CD8-positive, alpha-beta memory T cell (primary cell): ENCODE measurements at places on chromosomes 2 and 18. TPM values are rescaled to one million over a fixed set of nuclear protein-coding genes. Genes with fewer than 3 reads are reported as not detected.
A peak's percentile ranks its signal among the peaks of the same experiment; 100 is the strongest.

GRCh38 chr2:223093436-223094241, 41.6 kb downstream of the KCNE4 start:
- no peak for DNase-seq

The TRMT61B gene
- total RNA-seq, result 18.3 TPM

The NEMP2 gene
- total RNA-seq, result 16.9 TPM

DNA sequence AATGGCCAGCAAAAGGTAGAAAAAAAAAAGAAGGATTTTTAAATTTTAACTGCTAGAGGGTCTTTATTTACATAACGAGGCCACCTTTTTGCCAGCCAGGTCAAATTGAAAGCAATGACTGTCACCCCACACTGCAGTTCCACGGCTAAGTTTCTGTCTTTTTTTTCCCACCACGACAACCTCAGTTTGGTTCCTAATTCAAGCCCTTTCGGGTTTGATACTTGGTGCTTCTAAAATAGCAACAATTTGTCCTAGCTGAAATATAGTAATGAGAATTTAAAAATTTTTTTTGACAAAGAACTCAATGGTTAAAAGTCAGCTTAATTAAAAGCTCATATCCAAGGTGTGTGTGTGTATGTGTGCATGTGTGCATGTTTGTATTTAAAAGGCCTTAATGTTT, 16.4 kb upstream of the NMS start:
- no peak for DNase-seq

DNA sequence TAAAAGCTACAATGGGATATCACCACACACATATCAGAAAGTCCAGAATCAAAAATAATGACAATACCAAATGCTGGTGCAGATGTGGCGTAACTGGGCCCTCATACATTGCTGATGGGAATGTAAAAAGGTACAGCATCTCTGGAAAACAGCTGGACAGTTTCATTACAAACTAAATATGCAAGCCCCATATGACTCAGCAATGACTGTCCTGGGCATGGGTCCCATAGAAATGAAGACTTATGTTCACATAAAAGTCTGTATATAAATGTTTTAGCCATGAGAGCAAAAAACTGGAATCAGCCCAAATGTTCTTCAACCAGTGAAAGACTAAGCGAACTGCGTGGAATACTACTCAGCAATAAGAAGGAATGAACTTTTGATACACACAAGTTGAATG, 56.7 kb downstream of the ALPK2 start:
- DNase-seq, result no peak

The MATN3 gene
- not detected for total RNA-seq

GRCh38 chr2:97936881-97937280, 58.9 kb downstream of the TMEM131 start:
- DNase-seq, result no peak

GRCh38 chr2:181367411-181367810, 89.8 kb upstream of the ITGA4 start:
- no peak for DNase-seq

GRCh38 chr2:88187927-88188326, 17.8 kb downstream of the THNSL2 start:
- DNase-seq, result no peak

- DNase-seq, result no peak
Observed at GRCh38 chr2:127040169-127040568, 66.8 kb downstream of the BIN1 start.

The C1GALT1C1L gene
- total RNA-seq, result not detected

DNA sequence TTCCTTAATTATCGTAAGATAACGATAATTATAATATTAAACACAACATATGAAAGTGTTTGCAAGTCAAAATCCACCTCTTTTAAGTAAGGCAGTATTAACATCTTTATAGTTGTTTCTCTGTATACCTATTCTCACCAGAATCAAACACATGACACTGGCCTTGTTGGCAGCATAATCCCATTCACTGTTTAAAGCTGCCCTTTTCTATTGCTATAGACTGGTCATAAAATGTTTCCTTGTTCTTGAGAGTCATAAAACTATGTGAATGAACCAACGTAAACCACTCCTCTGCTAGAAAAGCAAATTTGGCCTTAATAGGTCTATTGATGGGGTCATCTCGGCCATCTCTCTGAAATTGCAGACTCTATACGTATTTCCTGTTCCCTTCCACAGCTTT, 293.1 kb downstream of the SLC8A1 start:
- DNase-seq, result no peak

GRCh38 chr2:237886685-237887481, 27.5 kb downstream of the RAMP1 start:
- no peak for DNase-seq

The MYCN gene
- total RNA-seq, result not detected

The KCNS3 gene
- total RNA-seq, result not detected

- DNase-seq, result no peak
Observed at GRCh38 chr2:54763636-54764291, 40.3 kb downstream of the EML6 start.

- no peak for DNase-seq
Observed at GRCh38 chr2:180012523-180012922, 5.4 kb upstream of the CWC22 start.

DNA sequence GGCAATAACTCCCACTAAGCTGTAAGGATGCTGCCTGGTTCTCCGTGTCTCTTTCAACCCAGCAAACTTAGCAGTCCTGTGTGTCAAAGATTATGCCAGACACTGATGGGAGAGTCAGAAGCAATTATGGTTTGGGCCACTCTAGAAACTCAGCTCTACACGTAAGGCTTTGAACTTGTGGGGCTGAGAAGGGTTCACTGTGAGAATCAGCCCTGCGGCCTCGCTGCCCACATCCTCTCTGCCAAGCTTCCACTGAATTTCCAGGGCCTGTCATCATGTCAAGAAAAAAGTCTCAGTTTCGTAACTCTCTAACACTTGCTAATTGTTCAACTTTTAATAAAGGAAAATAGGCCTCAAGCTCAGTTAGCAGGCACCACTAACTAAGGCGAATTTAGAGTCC, 308.8 kb upstream of the LYPD1 start:
- no peak for DNase-seq

The RNU2-63P gene
- total RNA-seq, result 35.8 TPM

GRCh38 chr2:186588940-186589611, 780 bp upstream of the ITGAV start:
- no peak for DNase-seq

- DNase-seq, result no peak
Observed at GRCh38 chr2:126902859-126903258, 4.2 kb downstream of the TEX51 start.

DNA sequence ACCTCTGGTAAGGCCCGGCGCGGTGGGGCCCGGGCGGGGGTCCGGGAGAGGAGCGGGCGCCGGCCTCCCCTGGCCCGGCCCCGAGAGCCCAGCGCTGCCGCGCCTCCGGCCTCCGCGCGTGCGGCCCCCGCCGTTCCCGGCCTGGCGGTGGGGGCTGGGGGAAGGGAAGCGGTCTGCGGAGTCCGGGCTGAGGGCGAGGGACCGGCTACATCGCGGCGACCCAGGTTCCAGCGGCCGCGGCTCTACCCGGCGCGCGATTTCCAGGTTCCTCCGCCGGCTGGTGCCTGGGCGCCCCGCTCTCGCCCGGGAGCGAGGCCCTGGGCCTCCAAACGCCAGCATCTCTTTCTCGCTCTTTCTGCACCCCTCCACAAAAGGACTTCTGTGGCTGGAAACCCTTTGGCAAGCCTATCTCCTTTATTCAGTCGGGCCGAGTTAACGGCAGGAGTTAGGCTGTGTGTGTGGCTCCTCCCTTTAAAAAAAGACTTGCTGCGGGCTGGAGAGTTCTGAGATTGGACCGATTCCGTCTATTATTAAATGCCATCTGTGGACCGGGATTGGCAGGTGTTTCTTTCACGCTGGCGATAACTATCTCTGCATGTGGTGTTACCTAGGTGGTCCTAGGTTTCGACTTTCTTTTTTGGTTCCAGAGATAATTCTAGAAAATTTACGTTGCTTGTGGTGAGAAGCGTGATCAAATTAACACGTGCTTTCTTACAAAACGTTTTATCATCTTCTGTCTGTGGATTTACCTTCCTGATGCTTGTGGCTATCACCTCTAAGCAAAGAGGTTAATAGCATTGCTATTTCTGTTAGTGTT, 592 bp downstream of the ME2 start:
- peak; percentile 18 for DNase-seq

- no peak for DNase-seq
Observed at GRCh38 chr2:134244086-134244485, 9.8 kb upstream of the MGAT5 start.
